ENCODE measurements at places on chromosomes 12 and 14.

- no peak for DNase-seq
These were observed 3.2 kb upstream of the TAMALIN start for GRCh38 chr12:52003591-52003990.

DNA sequence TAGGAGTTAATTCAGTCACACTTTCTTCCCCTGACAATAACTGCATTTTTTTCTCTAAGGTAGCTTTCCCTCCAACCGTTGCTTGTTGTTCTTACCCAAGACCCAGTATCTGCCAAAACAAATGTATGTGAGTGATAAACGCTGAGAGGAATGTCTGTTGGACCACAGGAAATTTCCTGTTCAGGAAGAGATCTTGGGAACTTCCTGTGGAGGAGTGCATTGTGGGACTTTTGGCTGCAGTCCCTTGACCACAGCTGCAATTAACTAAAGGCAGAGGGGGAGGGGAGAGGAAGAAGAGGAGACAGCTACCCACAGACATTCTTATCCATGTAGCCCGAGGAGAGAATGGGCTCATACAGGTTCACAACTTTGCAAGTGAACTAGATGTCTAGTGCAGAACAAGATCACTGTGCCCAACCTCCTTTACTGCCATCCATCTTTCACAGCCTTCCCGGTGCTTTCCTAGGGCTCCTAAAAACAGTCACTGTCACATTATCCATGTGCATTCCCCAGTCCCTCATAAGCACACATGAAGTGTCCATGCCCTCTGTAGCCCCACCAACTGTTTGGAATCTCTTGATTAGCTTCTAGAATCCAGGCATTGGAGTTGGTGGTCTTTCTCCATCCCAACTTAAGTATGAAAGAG lies 149.5 kb downstream of the ETV6 start:
- DNase-seq = no peak

DNA sequence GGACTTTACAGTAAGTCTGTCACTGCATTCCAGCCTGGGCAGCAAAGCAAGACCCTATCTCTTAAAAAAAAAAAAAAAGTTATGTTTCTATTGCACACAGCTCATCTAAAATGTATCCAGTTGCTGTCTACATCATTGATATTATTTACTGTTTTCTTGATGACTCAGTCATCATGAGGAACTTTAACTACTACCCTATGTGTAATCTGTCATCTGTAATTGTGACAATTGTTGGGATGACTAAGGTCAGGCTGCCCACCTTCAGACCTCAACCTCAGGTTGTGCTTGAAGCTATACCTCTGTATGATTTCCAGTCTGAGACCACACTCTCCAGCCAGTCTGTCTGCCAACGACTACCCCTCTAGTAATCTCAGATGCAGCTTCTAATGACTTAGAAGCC lies 15.3 kb downstream of the PPP1R13B start:
- no peak for DNase-seq

GRCh38 chr12:46404225-46404631 lies 31.7 kb upstream of the SLC38A2 start:
- DNase-seq = no peak

DNA sequence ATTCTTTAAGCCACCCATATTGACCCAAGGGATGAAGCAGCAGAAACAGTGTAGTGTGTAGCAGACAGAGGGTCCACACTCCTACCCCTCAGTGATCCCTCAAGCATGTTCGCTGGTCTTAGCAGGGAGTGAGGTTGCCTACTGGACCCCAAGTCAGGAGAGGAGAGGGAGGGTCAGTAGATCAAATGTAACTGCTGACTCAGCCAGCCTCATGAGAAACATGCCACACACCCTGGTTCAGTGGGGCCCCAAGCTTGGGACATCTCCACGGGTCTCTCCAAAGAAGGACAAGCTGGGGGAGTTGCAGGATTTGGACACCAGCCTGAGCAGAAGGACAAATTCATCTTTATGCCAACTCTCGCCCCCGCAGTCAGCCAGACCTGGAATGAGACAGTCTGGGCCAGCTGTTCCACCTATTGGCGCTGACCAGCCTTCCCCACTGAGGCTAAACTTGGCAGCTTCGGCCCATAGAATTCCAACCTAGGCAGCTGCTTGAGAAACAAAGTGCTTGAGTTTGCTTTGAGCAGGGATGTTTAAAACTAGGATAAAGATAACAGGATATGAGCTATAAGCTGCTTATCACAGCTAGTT lies 66.0 kb upstream of the ACTN1 start:
- no peak for DNase-seq

- DNase-seq = no peak
These were observed 9.9 kb downstream of the LTA4H start for GRCh38 chr12:96025518-96025917.

GRCh38 chr14:91392623-91393303 lies 24.9 kb downstream of the CCDC88C start:
- no peak for DNase-seq

GRCh38 chr14:101196051-101196712 lies 292.7 kb upstream of the RTL1 start:
- DNase-seq = no peak

GRCh38 chr14:35155962-35156361 lies 33.6 kb downstream of the PRORP start:
- no peak for DNase-seq

DNA sequence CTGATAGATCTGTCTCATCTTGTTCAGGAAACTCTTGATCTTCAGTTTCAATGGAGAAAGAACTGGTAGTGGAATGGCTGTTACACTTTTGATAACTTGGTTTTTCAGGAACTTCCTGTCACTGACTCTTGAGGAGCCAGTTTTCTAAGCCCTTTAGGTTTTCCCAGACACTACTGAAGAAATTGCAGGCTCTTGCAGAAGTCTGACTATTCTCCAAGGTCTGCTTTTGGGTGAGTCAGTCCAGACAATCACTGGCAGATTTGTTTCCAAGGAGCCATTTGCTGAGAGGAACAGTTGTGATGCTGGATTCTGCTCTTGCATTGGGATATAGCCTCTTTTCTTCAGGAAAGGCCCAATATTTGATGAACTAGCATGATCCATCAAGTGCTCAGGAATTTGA lies 468.0 kb downstream of the FUT8 start:
- DNase-seq = no peak

DNA sequence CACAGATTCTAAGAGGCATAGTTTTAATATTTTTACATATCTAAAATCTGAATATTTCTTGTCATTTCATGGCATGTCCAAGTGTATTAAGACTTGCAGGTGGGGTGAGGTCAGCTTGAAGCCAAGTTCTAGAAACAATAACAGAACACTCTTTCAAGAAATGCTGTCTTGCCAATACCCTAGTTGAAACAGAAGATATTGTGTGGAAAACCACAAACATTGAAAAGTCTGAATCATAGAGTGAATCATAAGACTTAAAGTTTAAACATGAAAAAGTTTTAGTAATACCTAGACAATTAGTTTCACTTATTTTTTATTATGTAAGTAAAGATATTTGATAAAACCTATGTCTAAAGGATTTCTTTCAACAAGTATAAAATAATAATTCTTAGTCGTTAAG lies 191.5 kb upstream of the CAND1 start:
- DNase-seq = no peak

- no peak for DNase-seq
These were observed 65.6 kb upstream of the FERMT2 start for GRCh38 chr14:53016491-53016890.

DNA sequence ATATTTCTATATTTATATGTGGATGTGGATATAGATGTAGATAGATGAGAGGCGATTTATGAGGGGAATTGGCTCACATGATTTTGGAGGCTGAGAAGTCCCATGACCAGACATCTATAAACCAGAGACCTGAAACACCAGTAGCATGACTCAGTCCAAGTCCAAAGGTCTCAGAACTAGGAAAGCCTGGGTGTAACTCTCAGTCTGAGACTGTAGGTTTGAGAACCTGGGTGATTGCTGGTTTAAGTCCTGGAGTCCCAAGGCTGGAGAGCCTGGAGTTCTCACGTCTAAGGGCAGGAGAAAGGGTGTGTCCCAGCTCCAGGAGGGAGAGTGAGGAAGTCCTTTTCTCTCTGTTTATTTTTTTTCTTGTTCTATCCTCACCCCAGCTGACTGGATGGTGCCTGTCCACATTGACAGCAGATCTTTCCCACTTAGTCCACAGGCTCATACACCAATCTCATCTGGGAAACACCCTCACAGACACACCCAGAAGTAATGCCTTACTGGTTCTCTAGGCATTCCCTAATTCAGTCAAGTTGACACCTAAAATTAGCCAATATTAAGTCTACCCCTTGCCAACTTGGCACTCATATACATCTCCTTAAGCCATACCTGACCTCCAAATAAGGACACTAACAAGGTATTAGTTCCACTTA lies 45.4 kb downstream of the EMP1 start:
- no peak for DNase-seq

GRCh38 chr12:51242876-51243275 lies 4.2 kb downstream of the DAZAP2 start:
- DNase-seq = no peak

DNA sequence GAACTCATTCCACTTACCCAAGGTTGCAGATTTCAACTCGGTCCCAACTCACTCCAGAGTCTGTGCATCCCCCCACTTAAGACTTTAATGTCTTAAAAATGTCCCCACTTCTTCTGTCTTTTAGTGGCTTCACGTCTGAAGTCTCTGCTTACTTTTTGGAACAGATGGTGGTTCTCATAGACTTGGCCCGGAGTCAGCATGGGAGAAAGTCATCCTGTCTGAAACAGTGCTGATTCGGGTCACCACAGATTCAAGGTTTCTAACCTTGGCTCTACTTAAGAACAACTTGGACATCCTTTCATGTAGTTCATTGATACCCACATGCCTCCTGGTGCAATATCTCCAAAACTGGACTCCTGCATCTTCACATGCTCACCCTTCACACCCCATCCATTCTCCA lies 26.0 kb downstream of the CHST11 start:
- DNase-seq = no peak

DNA sequence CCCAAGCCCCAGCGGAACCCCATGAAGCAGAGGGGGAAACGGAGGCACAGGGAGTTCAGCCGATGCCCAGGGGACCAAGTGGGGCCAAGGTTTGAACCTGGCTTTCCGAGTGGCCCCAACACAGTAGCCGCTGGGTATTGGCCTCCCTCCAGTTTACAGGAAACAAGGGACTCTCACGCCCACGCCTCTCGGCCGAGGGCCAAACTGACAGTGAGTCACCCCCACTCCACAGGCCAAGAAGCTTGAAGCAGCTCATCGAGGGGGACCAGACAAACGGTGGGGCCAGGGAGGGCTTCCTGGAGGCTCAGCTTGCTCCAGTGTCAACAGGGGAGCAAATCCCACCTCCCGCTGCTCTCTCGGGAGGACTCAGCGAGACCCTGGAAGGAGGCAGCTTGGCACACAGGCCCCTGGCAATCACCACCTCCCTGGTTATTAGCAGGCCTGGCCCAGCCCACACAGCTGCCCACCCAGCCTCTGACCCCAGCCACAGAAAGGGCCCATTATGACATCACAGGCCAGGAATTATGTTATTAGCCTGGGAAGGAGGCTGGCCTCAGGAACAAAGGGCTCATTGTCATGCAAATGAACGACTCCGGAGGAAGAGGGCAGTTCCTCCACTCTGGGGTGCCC lies 54.6 kb downstream of the NCOR2 start:
- DNase-seq = no peak

DNA sequence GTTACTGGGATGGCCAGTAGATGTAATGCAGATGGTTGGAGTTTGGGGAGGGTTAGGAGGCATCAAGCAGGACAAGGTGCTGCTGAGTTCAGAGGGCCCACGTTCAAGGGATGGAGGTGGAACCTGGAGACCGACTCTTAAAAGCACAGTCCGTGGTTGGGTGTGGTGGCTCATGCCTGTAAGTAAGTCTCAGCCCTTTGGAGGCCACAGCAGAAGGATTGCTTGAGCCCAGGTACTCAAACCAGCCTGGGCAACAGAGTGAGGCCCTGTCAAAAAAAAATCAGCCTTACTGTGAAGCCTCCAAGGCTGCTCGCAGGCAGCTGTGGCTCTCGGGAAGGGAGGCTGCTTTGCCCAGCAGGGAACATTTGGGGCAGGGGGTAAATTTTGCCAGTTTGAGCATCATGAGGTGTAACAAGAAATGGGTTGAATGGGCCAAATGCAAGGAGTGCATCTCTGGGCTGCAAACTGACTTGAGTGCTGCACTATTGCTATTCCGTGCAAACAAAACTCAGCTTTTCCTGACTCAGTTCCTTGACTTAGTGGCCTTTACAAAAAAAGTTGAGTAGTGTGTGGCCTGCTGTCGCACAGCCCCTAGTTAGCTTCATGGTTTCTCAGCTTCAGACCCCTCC lies 55.0 kb downstream of the ANAPC7 start:
- no peak for DNase-seq

DNA sequence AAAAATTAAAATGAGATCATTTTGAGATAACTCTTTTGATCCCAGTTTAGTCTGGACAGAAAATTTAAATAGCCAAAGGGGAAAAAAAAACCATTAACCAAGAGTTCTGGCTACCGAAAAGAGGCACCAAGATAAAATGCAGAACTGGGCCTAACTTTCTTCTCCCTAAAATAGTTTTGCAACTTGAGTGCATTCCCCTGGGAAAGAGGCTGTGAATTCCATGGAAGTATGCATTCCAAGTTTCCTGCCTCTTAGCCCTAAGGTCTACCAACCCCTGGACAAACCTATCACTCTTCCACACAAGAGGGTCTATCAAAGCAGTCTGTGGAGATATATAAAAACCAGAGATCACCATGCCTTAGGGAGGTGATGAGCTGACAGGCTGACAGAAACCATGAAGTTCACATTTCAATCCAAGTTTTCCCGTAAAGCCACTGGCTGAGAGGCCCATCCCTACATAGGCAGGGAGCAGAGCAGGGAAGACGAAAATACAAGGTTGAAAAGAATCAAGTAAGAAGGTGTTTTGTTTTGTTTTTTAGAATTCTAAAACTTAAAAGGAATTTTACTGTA lies 33.8 kb downstream of the DCP1B start:
- DNase-seq = no peak

DNA sequence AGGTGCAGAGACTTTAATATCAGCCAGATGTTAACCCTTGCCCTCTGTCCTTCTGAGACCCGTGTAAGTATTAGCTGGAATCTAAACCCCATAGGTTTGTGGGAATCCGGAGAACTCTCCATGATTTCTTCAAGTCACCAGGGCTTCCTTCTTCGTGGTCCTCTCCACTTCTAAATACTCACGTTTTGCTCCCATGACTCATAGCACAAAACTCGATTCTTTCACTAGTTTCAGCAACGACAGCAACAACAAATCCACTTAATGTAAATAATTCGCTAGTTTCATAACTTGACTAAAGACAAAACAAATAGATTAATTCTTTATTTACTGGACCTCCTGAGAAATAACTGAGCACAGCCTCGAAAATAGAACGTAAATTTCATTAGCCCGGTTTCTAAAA lies 4.4 kb upstream of the CLEC2A start:
- DNase-seq = no peak

- no peak for DNase-seq
These were observed 2.0 kb downstream of the AQP2 start for GRCh38 chr12:49952391-49953055.
